ENCODE measurements at places on chromosomes 3 and 15.

- DNase-seq: no peak
Measured at GRCh38 chr3:47663630-47664240, 85.1 kb upstream of the CSPG5 start.

GRCh38 chr15:52523647-52524046 is 5.0 kb downstream of the MYO5A start:
- no peak for DNase-seq

DNA sequence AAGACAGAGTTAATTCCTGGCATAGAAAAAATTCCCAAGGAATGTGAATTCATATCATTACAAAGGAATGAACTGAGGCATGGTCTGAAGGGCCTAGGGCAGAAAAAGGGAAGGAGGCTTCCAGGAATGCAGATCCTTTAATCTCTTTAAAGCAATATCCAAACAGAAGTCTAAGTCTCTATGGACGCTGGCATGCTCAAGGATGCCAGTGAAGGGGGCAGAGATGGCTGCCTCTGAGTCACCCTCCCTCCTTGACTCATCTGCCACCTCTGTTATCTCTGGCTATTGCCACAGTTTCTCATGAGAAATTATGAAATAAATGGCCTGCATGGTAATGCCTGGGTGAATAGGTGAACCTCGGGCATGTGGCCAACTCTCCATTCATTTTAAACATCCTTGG is 96.3 kb upstream of the BCL6 start:
- no peak for DNase-seq

- DNase-seq: no peak
Measured at GRCh38 chr3:174363256-174363655, 495.9 kb upstream of the NAALADL2 start.

DNA sequence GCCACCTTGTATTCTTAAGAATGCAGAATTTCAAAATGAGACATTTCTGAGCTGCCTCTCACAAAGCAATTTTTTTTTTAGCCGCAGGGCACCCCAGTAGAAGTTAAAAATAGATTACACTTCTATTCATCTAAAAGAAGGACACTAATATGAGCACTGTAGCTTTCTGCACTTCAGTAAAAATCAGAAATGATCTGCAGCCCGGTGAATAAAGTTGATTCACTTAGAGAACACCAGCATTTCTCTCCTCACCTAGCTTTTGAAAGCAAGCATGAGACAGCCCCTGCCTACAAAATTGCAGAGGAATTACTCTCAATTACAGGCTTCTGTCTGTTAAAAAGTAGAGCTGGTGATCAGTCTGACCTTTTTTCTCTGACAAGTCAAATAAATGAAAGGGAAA is 1062.4 kb downstream of the FHIT start:
- no peak for DNase-seq

- no peak for DNase-seq
Measured at GRCh38 chr15:60362321-60363086, 35.3 kb downstream of the ANXA2 start.

DNA sequence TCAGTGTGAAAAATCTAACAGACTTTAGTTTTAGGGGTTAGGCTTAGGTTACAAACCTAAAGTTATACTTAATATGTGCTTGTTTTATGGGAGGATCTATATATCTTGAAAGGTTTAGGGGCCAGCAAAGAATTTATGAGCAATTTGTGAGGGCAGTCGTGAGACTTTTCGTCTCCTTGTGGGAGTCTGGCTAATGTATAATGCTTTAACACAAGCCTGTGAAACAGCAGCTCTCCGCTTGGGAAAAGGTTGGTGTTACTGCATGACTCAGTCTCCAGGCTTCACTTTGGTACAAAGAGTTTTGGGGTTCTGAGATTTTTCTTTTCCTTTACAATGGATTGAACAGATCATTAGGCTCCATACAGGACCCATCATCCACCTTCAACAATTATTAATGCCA is 79.0 kb upstream of the MFGE8 start:
- DNase-seq: no peak

Data from NCI-H1092 treated with DMSO at 0.1 percent for 48 hours (cell line).